ENCODE measurements at places on chromosomes 2 and 18.

DNA sequence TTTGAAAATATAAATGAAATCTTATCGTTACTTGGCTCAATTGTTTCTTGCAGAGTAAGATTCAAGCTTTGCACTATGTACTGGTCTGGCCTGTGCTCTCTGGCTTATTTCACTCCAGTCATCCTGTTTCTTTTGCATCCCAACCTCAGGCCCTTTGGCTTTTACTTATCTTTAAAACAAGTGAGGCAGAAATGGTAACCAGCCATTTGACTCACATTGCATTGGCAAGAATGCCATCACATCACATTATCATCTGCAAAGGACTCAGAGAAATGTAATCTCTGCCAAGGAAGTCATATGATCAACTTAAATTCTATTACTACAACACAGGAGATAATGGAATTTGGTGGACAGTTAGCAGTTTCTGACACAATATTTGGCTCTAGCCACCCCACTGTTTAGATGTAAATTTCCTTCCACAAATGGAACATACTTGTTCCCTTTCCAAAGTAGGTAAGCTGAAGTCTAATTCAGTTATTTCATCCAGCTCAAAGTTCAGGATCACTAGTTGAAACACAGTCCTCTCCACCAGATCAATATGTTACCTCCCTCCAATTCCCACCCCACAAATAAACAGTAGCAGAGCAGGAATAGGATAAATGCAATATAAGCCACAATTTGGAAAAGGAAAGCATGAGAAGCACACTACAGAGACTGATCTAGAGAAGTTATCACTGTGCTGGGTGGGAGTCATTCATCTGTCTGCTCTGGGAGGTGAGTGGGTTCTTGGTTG is 65.0 kb upstream of the DSC1 start:
- DNase-seq: no peak

DNA sequence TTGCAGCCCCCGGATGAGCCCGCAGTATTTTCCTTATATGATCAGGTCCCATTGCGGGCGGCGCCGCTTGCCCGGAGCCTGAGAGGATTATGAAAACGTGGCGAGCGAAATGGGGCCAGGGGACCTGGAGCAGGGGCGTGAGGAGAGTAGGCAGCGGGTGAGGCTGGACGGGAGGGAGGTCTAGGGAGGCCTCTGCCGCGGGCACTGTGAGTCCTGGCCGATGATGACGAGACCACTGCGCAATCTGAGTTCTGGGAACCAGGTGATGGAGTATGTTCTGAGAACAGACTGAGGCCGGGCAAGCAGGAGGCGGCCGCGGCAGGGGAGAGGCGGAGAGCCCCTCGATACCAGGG is 790 bp upstream of the ACAA2 start:
- peak; percentile 49 for DNase-seq

GRCh38 chr2:55771612-55772011 is 78.0 kb upstream of the PNPT1 start:
- DNase-seq: no peak

GRCh38 chr2:137838255-137839092 is 125.8 kb upstream of the HNMT start:
- peak; percentile 19 for DNase-seq

DNA sequence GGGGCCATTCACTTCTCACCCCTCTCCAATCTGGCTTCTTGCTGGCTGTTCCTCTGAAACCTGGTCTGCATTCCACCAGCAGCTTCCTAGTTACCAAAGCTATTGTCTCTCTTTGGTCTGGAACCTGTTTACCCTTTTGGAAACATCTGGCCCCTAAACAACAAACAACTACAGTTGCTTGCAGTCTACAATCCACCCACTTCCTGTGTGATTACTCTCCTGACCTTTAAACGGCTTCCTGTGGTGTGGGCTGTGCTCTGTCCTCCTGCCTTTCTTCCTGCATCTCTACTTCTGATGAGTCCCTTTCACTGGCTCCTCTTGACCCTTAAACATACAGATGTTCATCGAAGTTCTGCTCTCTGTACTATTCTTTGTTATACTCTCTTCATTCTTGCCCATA is 303.8 kb downstream of the TDRD15 start:
- no peak for DNase-seq

DNA sequence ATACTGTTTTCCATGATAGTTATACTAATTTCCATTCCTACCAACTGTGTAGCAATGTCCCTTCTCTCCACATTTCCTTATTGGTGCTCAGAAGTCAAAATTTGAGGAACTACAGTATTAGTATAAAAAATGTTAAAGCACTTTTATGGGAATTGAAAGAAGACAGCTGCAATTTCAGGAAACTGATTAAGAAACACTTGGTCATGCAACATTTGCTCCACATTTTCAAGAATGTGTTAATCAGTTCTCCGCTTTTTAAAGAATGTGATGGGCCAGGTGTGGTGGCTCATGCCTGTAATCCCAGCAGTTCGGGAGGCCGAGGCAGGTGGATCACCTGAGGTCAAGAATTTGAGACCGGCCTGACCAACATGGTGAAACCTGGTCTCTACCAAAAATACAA is 33.6 kb upstream of the MGAT4A start:
- no peak for DNase-seq

DNA sequence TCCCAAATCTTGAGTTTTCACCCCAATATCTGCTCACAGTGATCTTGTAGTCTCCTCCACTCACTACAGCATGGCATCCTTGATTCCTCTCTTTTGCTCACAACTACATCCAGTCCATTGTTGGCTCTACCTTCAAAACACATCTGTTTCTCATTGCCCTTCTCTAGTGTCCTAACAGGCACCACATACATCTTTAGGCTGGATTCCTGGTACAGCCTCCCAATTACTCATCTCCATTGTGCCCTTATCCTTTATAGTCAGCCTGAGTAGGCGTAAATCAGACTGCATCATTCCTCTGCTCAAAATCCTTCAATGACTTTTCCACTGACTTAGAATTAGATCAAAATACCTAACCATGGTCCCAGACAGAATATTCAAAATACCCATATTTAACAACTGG is 10.7 kb upstream of the TAF1B start:
- no peak for DNase-seq

- peak; percentile 35 for DNase-seq
These were observed 11.4 kb downstream of the SNED1 start for GRCh38 chr2:241009601-241010530.

DNA sequence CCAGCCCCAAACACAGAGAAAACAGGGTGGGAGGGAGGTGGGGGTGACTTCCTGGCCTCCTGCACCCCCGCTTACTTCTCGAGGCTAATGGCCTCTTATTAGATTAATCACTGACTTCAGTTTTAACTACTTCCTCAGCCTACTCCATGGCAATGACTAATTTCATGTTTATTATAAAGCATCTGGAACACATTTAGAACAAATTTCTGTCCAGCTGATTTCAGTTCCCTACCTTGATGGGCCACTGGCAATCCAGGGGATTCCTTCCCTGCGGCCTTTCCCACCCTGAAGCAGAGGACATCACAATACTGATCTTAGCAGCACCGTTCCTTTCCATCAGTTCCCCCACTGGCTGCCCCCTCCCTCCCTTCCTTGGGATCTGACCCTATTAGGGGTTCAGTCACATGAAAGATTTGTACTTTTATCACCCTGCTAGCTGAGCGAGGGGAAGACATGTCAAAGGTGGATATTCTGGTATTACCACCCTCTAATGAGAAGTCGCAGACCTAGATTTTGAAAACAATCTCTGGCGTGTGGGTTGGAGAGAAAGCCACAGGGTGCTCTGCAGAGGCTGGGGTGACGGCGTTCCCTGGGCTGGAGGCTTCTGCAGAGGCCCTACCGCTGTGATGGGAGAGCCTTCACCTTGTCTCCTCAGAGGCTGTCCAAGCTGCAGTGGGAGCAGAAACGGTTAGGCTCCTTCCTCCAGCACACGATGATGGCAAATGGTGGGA is 67.6 kb downstream of the KIAA2012 start:
- DNase-seq: no peak

DNA sequence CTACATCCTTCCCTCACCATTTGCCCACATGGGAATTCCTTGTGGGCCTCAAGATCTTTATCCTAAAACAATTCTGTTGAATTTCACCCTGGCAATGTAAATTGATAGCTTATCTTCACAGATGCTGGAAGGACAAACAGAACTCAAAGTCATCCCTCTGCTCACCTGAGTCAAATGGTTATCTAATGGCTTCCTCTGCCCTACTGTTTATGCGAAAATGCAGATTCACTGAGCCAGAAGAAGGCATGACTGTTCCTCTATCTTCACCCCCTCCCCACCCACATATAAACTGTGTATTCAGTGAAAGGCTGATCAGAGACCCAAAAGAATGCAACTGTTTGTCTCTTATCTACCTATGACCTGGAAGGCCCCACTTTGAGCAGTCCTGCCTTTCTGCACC is 43.9 kb upstream of the VWA3B start:
- DNase-seq: no peak

DNA sequence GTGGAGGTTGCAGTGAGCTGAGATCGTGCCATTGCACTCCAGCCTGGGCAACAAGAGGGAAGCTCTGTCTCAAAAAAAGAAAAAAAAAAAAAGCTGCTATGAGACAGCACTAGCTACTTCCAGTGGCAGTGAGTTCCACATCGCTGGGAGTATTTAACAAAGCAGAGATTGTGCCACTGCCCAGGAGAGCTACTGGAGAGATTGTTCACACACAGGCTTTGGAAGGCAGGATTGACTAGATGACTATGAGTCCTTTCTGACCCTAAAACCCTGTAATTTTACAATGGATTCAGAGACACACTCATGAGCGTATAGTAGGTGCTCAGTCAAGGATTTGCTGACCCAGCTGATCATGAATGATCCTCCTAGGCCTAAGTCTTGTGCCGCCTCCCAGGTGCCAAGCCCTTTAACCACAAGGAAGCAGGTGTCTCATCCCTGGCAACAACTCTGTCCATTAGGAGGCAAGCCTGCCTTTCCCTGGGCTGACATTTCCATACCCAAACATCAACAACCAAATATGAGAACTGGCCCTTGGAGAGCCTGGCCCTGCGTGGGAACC is 45.0 kb upstream of the ODC1 start:
- DNase-seq: no peak

DNA sequence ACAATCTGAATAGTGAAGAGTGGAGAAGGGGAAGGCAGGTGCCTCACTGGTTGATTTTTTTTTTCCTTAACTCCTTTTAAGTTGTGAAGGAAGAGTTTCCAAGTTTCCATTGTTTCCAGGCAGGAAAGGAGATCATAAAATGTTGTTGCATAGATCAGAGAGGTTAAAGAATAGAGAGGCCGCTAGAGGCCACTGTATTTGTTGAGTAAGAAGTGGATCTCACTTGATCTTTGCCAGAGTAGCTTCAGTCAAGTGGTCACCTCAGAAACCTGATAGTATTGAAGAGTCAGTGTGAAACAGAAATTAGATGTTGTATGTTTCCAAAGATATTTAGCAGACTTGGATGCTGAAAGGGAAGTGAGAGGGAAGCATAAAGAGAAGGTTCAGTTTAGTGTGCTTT is 17.6 kb downstream of the CTNNA2 start:
- no peak for DNase-seq

DNA sequence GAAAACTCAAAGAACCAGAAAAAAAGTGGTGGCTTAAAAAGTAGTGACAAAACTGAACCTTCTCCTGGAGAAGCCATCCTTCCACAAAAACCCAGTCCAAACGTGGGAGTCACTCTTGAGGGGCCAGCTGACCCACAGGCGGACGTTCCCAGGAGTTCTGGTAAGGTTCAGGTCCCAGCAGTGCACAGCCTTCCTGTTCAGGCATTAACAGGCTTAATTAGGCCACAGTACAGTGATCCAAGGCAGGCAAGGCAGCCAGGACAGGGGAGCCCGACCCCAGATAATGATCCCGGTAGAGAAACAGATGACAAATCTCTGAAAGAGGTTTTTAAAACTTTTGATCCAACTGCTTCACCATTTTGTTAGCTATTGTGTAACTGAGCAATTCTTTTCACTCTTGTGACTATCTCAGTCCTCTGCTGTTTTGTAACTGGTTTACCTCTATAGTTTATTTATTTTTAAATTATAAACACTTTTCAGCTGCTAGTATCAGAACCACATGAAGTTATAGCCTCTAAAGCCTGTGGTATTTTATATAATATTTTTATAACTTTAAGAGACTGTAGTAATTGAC is 56.8 kb downstream of the ZC3H6 start:
- DNase-seq: no peak

- no peak for DNase-seq
These were observed 291.5 kb downstream of the PTH2R start for GRCh38 chr2:208698114-208698513.

GRCh38 chr2:137945229-137945628 is 19.0 kb upstream of the HNMT start:
- no peak for DNase-seq

- no peak for DNase-seq
These were observed 294.6 kb upstream of the SLC14A2 start for GRCh38 chr18:45320724-45321123.

- DNase-seq: no peak
These were observed 257.8 kb upstream of the STON1 start for GRCh38 chr2:48272199-48272598.

DNA sequence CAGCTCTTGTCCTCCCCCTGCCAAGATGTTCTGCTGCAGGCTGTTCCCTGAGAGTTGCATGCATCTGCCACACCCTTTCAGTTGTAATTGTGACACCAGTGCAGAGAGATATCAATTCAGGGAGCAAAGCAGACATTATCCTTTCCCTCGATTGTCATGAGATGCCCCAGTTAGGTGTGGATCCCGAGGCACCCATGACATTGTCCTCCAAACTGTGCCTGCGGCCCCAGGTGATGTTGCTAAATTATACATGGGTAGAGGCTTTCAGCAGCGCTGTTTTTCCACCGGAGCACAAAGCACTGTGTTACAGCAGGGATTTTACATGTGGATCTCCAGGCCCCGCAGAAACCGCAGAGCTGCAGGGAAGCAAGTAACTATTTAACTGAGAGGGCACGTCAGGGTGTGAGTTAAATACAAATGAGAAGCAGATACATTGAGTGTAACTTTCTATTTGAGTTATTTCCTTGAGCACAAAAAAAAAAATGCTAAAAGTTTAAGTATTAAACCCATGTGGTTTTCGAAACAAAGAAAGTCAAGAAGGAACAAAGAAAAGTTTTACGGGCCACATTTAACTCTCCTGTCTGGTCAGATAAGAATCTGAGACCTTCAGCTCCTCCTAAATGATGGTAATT is 90.3 kb upstream of the BCL2L11 start:
- DNase-seq: no peak

- DNase-seq: no peak
These were observed 612.7 kb downstream of the EPHA4 start for GRCh38 chr2:220959391-220959802.
